ENCODE measurements at places on chromosomes 5 and 9. TPM values are rescaled to one million over a fixed set of nuclear protein-coding genes. Genes with fewer than 3 reads are reported as not detected.

DNA sequence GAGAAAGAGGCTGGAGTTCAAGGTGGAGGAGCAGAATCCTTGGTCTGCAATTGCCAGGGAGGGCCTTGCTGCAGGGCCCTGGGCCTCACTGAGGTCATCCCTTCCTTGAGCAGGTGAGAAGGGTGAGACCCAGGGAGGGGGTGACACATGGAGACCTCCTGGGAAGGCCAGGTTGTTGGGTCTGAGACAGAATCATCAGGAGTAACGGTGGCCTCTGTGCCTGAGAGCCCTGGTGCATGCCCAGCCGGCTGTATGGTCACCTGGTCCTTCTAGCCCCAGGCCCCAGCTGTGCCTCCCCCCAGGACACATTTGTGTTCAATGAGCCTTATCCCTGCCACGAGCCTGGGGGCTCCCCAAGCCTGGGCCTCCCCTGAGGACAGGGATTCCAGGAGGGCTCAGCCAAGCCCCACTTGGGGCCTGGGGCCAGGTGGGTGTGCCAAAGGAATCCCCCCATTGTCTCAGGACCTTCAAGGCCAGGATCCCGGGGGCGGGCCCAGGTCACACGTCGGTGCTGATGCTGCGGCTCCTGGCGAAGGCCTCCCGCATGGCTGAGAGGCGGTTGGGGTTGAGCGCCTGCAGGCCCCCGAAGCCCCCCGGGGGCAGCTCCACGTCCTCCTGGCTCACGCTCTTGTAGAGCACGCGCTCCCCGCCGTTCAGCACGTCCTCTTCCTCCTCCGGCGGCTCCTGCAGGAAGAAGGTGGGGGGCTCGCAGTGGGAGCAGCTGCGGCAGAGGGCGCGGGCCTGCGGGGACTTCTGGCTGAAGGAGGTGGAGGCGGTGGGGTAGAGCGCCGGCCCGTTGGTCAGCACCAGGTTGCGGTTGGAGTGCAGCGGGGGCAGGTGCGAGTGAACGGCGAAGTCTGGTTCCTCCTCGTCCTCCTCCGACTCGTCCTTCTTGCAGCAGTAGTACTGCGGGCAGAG lies 30.4 kb downstream of the FAM163B start:
- no peak overlapping the region for H3K27ac ChIP-seq
- peaks cover 6% of the 10 kb centered on the region for H3K4me1 ChIP-seq
- H3K4me3 ChIP-seq = no peak overlapping the region
- no peaks in the 10 kb centered on the region for H3K36me3 ChIP-seq
- DNase-seq = no peak

DNA sequence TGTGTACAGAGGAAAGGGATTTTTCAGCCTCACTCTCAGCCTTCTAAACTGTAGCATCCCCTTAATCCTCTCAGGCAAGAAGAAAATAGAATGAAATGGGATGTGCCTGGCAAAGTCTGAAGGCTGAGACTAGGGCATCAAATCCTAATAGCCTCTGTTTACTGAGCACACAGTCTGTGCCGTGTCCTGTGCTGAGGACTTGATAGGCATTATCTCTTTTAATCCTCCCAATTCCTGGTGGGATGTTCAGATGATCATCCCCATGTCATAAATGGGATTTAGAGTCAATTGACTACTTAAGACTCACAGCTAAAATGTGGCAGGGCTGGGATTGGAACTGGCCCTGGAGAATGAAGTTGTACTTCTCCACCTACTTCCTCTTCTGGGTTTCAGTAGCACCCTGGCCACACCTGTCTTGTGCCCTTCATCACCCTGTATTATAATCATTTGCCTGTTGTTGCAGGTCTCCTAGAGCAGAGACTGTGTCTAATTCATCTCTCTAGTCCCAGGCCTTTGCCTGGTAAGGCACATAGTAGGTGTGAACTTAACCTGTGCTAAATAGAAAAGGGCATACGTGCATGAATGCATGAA lies 81.0 kb downstream of the WWC1 start:
- no peak for DNase-seq
- H3K27ac ChIP-seq = no peak overlapping the region
- H3K4me3 ChIP-seq = no peak overlapping the region
- no peaks in the 10 kb centered on the region for H3K36me3 ChIP-seq

DNA sequence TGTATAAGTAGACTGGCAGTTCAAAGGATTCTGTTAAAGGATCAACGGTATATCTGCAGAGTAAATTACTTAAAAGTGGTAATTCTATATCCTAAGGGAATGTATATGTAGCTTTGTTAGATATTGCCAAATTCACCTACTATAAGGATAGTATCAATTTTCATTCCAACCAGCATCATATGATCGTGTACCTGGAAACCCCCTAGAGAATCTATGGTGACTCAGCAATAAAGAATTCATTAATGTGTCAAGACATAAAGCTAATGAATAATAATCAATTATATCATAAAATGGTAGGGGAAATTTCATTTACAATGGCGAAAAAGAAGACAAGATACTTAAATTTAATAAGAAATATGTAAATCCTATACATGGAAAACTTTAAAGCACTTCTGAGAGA lies 234.1 kb upstream of the ACTBL2 start:
- H3K27ac ChIP-seq = no peak overlapping the region
- no peak overlapping the region for H3K4me3 ChIP-seq
- no peaks in the 10 kb centered on the region for H3K27me3 ChIP-seq
- H3K36me3 ChIP-seq = no peaks in the 10 kb centered on the region

- no peaks in the 10 kb centered on the region for H3K27me3 ChIP-seq
- DNase-seq = no peak
- no peaks in the 10 kb centered on the region for H3K36me3 ChIP-seq
- no peak overlapping the region for H3K4me3 ChIP-seq
Measured at GRCh38 chr5:34499001-34499734, 157.0 kb upstream of the RAI14 start.

CD74 gene
- 537 TPM for total RNA-seq
